ENCODE measurements at places on chromosomes 6 and 20.
A peak's percentile ranks its signal among the peaks of the same experiment; 100 is the strongest.

GRCh38 chr6:109104512-109104911 is 9.2 kb downstream of the CEP57L1 start:
- DNase-seq, result no peak

DNA sequence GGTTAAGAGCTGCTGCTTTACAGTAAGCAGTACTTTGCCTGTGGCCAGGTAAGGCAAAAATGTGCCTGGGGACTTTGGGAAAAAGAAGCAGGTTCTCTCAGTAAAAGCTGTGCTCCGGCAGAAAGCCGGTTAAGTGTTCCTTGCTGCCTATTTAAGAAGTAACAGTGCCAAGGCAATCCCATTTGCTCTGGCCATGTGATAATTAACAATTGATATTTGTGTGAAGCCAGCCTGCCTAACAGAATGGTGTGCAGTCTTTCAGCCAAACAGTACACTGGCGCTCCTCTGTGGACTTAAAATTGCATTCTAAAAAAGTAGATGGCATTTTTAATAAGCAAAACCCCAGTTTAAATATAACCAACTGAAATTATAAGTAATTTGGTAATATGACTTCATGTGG is 430.3 kb downstream of the PLCB1 start:
- no peak for DNase-seq

DNA sequence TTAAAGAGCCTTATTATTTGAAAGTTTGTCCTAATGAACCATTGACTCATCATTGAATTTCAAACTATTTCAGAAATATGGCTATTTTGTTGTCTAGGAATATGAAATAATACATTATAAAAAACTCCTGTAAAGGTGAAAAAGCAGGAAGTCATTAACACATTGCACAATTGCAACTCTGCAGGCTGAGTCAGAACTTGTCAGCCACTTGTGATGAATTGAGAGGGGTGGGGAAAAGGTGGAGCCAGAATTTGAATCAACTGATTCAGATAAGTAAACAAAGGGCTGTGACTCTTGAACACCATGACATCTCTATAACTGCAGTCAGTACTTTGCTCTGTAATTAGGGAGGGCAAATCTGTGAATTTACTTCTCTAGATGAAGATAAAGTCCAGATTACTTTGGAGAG is 6.0 kb downstream of the C6orf141 start:
- DNase-seq, result peak; percentile 30

DNA sequence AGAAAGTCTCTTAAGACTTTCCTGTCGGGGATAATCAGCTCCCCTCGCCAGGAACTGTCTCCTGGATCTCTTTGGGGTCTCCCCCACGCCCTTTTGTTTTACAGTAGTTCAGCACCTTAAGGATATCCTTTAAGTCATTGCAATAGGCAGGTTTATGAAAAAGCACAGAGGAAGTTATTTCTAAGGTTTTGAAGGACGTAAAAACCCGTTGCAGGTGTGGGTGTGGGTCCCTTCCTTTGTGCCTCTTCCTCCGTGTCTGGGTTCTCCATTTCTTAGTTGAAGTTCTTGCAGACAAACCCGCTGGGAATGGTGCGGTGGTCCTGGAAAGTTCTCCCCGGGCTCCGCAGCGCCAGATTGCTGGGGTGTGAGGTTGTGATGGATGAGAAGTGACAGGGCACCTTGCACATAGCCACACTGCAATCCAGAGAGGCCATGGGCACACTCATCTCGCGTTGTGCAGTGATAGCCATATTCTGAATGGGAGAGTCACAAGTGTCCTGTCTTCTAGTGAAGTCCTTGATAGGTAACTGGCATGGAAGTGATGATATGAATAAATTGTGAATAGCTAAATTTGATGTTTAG is 65.2 kb downstream of the GTF2H5 start:
- DNase-seq, result no peak

- no peak for DNase-seq
Observed at GRCh38 chr20:19774135-19774933, 16.3 kb downstream of the RIN2 start.

DNA sequence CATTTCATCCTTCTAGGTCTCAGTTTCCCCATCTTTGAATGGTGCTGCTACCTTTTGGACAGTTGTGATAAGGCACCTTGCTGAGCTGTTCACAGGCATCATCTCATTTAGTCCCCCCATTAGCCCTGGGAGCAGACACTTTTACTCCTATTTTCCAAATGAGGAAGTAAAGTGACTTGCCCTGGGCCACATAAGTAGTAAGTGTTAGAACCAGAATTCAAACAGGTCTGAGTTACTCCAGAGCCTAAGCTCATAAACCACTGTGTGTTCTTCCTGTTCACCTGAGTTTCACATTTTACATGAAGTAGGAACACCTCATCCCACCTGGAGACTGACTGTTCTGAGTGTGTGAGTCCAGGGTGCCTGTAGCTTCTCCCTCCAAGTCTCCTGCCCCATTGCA is 43.5 kb upstream of the EPB41L1 start:
- DNase-seq, result no peak

DNA sequence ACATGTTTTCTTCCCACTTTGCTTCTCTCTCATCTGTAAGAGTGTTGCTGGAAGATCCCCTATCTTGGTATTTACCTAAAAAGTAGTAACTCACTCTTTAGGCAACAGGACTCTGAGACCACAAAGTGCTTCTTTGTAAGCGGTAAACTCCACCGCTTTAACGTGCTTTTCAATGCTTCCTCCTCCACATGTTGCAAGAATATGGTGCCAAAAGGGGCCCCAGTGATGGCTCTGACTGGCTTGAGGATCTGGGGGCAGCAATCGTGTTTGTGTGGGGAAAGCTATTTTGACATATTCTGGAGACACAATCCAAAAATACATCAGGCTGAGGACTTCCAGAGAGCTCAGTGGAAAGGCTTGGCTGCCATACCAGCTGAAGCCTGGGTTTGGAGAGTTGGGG is 12.4 kb upstream of the CPNE5 start:
- no peak for DNase-seq

- no peak for DNase-seq
Observed at GRCh38 chr6:51529240-51529639, 558.2 kb downstream of the PKHD1 start.

DNA sequence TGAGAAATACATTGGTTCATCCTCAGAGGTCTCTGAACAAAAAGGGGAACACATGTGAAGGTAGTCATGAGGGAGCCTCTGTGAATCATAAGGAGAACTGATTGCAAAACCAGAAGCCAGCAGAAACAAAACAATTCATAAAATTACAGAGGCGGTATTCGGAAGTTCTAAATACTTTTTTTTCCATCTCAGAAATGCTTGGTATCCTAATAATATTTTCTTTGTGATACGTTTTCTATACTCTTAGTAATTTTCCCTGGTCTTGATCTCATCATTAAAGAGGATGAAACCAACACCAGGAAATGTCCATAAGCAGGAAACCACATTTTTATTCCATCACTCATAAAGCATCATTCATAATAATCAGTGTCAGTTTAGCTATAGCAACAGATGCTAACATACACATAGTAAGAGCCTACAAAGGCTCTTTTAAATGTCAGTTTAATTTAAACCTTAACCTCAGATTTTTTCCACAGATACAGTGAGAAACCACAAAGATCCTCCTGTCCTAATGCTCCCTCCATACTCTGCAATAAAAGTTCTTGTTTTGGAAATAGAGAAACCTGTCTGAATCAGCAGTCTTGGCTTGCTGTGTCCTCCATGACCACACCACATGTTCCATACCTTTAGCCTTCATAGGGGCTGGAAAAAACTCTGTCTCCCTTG is 29.2 kb downstream of the SGK1 start:
- DNase-seq, result peak; percentile 96

DNA sequence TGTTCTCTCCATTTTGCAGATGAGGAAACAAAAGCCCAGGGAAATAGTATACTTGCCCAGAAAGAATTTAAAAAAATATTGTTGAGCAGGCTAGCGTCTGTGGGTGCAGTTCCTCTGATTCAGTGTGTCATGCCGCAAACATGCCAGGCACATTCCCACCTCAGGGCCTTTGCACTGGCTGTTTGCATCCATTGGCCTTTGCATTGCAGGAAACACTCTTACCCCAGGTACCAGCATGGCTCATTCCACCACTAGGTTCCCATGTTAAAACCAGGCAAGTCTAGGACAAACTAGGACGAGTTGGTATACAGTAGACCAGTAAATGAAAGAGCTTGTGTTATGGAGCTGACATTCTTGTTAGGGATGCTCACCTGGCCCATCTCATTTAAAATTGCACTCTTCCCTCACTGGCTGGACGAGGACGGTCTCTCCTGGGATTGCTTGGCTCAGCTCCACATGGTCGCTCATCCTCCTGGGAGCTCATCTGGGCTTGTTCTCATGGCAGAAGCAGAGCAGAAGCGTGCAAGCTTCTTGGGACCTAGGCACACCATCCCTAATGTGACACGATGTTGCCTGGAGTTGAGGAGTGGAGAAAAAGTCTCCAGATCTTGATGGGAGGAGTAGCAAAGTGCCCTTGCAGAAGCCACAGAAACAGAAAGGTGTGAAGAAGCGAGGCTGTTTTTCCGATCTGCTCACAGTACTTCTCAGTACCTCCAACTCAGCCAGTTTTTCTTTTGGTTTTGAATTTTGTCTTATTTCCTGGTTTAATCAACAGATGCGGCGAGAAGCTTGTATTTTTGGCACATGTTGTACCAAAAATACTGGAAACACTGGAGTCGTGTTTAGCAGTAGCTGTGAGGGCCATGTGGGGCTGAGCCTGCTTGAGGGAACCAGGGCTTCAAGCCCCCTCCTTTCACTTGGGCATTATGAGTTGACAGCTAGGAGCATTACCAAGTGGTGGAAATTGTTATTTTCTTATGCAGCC is 13.9 kb downstream of the ZNF831 start:
- no peak for DNase-seq

DNA sequence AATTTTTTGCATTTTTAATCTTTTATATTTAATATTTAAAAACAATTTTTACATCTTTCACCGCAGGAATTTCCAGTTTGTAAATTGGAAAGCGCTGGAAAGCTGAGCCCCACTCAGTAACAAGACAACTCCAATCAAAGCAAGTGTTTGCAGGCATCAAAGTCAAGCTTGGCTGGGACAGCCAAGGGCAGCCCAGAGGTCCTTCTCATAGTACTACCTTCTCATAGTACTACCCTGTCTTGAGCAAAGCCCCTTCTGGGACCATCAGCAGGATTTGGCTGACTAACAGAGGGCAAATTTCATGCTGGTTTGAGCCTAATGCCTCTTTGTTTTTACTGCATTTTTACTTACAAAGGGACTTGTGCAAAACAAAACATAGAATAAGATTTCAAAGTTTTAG is 228.3 kb downstream of the SIM1 start:
- no peak for DNase-seq

GRCh38 chr6:6521961-6522482 is 66.5 kb upstream of the LY86 start:
- DNase-seq, result no peak

- DNase-seq, result no peak
Observed at GRCh38 chr6:19753826-19754225, 83.3 kb upstream of the ID4 start.

DNA sequence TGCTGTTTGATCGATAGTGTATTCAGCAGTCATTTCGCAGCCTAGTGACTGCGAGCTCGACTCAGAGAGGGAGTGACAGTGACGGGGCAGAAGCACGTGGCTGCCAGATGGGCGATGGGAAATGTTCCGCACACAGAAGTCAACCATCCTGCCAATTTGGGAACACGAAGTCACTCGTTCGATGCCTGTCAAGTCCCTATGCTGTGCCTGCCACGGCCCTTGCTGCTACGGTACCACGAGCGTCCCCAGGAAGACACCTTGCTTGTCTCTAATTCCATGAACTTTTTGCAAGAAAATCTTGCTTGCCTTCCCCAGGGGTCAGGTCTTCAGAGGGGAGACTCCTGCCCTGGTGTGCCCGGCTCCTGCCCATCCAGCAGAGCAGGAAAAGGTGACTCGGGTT is 17.0 kb upstream of the STX16 start:
- no peak for DNase-seq

- no peak for DNase-seq
Observed at GRCh38 chr6:169807229-169807628, 55.8 kb downstream of the ERMARD start.

DNA sequence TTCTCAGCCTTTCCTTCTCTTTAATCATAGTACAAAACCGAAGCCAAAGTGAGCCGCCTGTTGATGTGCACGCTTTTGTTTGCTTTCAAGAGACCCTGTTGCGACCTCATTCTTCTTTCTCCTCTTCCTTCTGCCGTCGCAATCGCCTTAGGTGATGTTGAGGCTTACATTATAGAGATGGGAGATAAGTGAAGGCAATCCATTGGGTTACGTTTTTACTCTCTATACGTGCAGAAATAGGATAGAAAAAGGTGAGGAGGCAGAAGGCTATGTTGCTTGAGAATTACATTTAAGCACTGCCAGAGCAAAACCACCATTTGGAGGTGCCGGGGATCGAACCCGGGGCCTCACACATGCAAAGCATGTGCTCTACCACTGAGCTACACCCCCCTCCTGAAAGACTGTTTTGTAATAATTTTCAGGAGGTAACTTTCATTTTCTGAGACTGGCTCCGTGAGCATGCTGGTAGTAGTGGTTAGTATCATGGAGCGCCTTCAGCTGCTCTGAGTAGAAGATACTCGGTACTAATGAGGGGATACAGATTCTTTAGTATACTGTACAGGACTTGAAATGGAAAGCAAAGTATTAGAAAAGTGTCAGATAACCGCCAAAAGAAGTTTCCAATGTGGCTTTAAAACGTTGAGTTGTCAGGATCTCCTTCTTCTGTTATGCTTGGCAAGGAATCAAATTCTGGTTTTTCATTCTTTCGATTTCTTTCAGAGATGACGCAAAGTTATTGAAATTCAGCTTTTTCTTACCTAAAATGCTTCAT is 165.6 kb downstream of the TRIM27 start:
- DNase-seq, result no peak

GRCh38 chr6:128158496-128158895 is 257.6 kb upstream of the THEMIS start:
- DNase-seq, result no peak

GRCh38 chr6:90870561-90870960 is 283.7 kb upstream of the MAP3K7 start:
- DNase-seq, result no peak

GRCh38 chr20:55158446-55158845 is 683.1 kb downstream of the DOK5 start:
- DNase-seq, result no peak

- no peak for DNase-seq
Observed at GRCh38 chr20:61954276-61955021, 111.2 kb downstream of the TAF4 start.

GRCh38 chr6:134177236-134177635 is 124.8 kb upstream of the SLC2A12 start:
- no peak for DNase-seq

- DNase-seq, result no peak
Observed at GRCh38 chr6:8177721-8178120, 75.4 kb upstream of the EEF1E1 start.
